NCI-H1436 treated with DMSO at 0.1 percent for 48 hours (cell line): ENCODE measurements at places on chromosomes 7 and 10.

GRCh38 chr10:78214955-78215354 is 181.3 kb downstream of the RPS24 start:
- DNase-seq: no peak

DNA sequence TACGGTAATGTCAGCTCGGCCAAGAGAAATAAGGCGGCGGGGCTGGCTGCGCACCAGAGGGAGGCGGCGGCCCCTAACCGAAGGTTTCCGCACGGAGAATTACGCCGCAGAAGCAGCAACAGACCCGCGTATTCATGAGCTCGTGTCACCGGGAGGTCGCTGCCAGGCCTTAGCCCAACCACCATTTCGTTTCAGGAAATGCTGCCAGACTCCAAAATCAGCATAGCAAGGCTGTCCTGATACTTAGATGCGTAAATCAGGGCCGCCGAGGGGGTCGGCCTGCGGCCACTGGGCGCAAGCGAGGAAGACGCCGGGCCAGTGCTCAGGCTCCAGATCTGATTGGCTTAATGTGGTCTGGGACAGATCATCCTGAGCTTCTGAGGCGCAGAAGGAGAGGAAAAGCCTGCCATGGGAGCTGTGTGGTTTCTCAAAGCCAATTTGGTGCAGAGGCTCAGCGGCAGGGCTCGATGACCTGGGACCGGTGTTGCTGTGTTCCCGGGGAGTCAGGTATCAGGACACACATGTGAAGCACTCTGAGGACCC is 247.9 kb downstream of the BAMBI start:
- DNase-seq: no peak

DNA sequence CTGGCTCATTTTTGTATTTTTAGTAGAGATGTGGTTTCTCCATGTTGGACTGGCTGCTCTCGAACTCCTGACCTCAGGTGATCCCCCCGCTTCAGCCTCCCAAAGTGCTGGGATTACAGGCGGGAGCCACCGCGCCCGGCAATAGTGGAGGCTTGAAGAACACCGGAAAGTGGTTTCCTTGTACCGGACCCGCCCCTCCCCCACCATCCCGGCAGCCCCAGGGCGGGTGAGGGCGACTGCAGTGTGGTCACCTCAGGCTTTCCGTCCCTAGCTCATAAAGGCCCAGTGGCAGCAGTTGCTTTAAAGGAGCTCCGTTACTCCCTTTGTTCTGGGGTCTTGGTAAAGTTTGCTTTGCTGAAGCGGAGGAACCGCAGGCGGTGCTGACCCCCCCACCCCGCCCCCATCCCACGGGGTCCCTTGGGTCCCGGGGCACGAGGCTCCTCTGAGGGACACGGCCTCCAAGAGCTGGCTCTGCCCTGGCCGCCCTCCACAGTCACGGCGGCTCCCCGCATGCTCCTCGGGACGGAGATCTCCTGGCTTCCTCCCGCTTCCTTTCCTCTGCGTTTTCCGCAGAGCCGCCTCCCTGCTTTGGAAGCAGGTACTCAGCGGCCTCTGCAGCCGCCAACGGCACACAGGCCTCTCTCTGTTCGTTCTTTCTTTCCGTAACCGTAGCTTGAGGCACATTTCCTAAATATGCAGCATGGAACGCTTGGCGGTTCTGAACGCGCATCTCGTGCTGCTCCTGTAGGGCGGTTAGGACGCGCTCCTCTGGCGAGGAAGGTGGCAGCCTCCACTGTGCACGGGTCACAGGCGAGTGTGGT is 77.3 kb downstream of the DNAJB6 start:
- no peak for DNase-seq

DNA sequence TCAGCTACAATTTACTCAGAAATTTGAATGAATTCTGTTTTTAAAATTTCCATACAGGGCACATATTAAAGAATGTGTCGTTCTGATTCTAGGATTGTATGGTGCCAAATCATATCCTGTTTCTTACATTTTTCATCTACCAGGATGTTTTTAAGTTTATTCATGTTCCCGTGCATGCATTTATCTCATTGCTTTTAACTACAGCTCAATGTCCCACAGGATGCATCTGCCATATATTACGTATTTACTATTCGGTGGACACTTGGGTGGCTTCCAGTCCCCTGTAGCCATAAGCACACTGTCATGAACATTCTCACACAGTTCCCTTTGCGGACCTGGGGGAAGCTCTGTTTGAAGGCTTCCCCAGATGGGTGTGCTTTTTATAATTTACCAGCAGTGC is 122.3 kb downstream of the CCDC71L start:
- no peak for DNase-seq

DNA sequence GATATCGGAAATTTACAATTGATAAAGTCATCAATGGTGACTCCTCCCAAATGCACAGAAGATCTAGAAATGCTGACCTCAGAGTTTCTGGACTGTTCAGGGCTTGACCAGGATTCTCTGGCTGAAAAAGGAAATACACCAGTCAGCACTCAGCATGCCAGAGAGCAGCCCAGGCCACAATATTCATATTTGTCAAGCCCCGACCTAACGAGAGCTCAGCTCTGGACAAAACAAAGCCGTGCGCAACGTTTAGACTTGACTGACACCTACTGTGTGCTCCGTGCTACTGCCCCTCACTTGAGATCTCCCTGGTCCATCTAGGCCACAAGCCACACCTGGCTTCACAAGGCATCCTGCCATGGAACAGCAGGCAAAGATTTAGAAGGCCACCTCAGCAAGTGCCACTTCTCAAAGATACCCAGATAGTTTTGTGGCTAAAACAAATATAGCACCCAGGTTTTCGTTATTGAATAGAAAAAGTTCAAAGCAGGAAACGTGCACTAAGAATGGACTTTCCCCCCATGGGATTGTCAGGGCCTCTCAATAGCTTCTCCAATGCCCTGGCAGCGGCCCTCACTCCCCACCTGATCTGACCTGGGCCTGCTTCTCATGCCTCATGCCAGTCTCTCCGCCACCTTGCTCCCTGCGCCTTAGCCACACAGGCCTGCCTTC is 218.3 kb downstream of the FAM107B start:
- no peak for DNase-seq
